ENCODE measurements at places on chromosomes 2 and 18.

GRCh38 chr2:8999102-8999446, 4.4 kb downstream of the MBOAT2 start:
- DNase-seq = no peak

DNA sequence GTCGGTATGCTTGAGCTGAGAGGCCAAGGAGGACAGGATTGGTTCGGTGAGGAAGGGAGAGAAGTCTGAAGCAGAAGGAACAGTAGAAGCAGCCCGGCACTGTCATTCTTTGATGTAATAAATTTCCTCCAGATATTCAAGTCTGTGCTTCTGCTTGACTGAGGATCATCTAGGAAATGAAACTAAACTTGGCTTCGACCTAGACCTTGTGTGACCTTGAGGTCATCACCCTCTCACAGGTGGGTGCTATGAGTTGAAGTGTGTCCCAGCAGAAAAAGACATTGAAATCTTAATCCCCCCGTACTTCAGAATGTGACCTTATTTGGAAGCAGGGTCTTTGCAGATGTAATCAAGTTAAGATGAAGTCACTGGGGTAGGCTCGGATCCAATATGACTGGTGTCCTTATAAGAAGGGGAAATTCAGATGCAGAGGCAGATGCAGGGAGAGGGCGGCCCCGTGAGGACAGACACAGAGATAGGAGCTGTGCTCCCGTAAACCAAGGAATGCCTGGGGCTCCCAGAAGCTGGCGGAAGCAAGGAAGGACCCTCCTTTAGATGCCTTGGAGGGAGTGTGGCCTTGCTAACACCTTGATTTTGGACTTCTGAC, 49.0 kb downstream of the PRKCE start:
- DNase-seq = no peak

GRCh38 chr18:61448316-61448715, 115.1 kb downstream of the CDH20 start:
- DNase-seq = no peak

GRCh38 chr2:121690095-121690494, 40.8 kb upstream of the CLASP1 start:
- DNase-seq = no peak

- DNase-seq = no peak
Observed at GRCh38 chr2:188518381-188518780, 226.7 kb downstream of the GULP1 start.

- DNase-seq = no peak
Observed at GRCh38 chr18:2049986-2050385, 521.3 kb downstream of the METTL4 start.

GRCh38 chr2:166074430-166074829, 53.4 kb downstream of the SCN1A start:
- no peak for DNase-seq

DNA sequence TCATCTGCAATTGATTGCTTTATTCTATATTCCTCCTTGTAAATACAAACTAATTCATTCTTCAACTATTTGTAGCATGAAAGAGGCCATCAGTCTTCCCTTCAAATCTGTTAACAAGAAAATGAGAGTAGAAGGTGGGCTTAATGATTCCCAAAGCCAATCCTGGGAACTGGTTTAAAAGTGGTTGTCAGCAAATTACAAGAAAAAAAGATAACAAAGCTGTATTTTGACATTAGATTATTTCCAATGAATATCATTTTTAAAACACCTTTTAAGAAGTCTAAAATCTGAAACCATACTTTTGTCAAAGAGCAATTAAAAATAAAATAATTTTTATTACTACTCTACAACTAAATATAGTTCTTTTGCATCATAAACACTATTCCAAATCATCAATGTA, 139.2 kb downstream of the DYM start:
- DNase-seq = no peak

- no peak for DNase-seq
Observed at GRCh38 chr2:84301717-84302116, 157.4 kb downstream of the SUCLG1 start.

DNA sequence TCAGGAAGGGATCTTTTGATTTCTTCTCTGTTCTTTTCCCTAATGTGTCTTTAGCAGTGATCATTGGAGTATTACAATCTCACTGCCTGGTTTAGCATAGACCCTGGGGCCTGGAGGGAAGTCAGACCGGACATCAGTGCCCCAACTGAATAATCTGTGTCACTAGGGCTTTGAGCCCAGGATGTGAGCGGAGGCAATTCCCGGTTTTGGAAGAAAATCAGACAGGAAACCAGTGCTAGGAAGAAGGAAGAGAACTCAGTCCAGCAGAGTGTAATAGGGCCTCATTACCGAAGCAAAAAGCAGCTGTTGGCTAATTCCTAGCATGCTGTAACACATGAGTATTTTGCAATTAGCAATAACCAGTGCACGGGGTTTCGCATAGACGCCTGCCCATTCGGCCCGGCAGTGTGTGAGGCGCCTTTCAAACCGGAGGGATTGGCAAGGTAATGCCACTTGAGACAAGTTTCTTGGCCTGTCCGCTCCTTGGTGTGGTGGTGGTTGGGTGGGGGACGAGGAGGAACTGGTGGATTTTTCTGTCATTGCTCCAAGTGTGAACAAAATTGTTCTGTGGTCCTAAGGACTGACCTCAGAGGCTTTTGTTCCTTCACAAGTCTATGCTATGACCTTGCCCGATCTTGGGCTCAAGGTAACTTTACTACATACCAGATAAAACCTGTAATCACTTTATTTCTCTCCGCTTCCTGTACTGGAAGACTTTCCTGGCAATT, 2.8 kb downstream of the FOSL2 start:
- no peak for DNase-seq

GRCh38 chr2:17822445-17823117, 6.3 kb downstream of the MSGN1 start:
- no peak for DNase-seq

GRCh38 chr2:113847144-113847543, 42.7 kb upstream of the ACTR3 start:
- DNase-seq = no peak

- DNase-seq = no peak
Observed at GRCh38 chr2:65922794-65923193, 490.4 kb upstream of the SPRED2 start.

GRCh38 chr2:188551671-188552070, 260.0 kb downstream of the GULP1 start:
- no peak for DNase-seq

GRCh38 chr2:235638541-235639427, 144.9 kb downstream of the AGAP1 start:
- no peak for DNase-seq
